H1 (cell line): ENCODE measurements at places on chromosomes 1 and 21.

DNA sequence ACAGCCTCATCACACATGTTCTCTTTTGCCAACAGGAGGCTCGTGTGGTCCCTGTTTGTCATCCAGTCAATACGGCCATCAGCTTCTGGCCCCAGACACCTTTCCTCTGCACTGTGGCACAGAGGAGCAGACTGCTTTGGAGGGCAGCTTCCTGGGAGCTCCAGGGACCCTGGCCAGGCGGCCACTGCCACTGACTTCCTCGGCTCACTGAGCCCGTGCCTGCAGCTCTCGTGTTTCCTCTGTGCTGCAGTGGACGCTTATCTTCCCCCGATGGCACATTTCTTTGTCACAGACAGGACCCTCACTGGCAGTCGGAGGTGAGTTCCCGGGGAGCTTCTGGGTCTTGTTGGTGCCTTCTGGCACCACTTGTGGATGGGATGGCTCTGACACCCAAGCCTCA is 67.0 kb upstream of the DIRAS3 start:
- DNase-seq = no peak

GRCh38 chr1:53176452-53177208 is 20.0 kb upstream of the CPT2 start:
- no peak for DNase-seq

GRCh38 chr1:30942326-30942963 is 33.9 kb upstream of the SDC3 start:
- DNase-seq = no peak

- DNase-seq = no peak
Measured at GRCh38 chr1:76086597-76086996, 12.1 kb downstream of the ST6GALNAC3 start.

DNA sequence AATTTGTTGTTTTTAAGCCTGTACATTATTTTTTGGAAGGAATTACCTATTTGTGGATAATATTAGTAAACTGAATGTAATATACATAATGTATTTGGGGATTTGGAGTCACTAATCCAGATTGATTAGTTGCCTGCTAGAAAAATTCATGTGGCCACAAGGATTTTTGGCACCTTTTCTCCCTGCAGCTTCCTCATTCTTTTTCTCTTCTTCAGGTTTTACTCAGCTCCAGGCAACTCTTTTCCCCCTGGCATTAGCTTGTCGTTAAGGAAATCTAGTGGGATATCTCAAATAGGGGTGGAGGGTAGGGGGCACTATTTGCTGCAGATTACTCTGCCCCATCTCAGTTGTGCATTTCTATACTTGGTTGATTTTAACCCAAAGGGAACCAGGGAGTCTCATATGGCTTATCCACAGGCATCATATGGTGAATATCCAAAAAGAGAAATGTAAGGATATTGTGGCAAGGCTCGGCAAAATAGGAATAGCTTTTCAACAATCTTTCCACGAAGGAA is 203.1 kb downstream of the NFIA start:
- no peak for DNase-seq

DNA sequence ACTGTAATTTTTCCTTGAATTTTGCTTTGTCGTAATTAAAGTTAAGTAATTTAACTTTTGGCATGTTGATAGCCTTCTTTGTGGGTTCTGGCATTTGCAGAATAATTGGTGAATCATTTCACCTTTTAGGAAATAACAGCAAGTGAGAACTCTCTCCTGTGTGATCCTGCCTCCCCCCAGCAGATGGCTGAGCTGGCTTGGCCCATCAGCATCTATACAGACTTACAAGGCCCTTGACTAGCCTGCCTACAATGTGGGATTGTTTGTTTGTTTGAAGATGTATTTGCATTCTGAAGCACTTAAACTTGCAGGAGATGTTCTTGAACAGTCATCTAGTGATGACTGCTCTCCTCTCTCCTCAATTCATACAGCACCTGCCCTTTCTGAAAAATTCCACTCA is 55.9 kb downstream of the MACO1 start:
- no peak for DNase-seq

DNA sequence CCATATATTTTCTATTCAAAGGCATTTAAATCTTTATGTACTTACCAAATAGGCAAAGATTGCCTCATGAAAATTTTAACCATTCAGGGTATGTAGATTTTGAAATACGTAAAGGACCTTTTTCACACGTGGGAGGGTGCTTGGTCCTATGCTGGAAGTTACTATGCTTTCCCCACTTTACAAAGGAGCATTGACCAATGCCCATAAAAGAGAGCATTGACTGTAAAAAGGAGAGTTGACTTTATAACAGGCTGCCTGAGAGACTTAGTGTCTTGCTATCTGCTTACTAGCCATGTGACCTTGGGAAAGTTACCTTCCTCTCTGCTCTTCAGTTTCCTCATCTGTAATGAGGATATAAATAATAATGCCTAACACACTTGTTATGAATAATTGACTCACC is 346.5 kb downstream of the USH2A start:
- DNase-seq = no peak

GRCh38 chr1:168455764-168456163 is 88.0 kb downstream of the XCL2 start:
- no peak for DNase-seq

DNA sequence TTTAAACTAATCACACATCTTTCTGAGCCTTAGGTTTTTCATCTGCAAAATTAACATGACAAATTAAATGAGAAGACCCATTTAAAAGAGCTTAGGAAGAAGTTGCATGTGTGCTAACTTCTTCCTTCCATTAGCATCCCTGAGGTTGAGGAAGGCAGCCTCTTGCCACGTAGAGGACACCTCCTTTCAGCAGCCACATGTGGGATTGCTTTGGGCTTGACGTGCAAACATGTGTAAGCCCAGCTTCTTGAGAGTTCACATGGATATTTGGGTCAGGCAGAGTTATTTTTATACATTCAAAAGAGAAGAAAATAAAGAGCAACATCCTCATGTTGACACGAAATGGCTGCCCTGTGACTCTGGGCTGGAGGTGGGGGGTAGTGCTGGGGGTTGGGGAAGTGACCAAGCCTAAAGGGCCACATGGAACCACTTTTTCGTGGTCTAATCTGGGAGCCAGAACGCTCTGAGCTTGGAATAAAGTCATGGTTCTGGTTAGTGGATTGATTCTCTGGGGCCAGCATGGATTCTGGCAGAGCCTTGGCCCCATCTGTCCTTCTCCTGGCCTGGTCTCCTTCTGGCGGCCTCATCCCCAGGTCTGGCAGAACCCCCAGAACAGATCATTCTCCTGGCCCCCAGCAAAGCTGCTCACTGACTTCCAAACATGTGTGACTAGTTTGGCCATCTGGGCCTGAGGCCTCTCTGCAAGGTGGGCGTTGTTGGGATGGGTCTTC is 137.1 kb upstream of the USP24 start:
- no peak for DNase-seq

GRCh38 chr1:83857103-83857502 is 141.8 kb downstream of the TTLL7 start:
- DNase-seq = no peak

DNA sequence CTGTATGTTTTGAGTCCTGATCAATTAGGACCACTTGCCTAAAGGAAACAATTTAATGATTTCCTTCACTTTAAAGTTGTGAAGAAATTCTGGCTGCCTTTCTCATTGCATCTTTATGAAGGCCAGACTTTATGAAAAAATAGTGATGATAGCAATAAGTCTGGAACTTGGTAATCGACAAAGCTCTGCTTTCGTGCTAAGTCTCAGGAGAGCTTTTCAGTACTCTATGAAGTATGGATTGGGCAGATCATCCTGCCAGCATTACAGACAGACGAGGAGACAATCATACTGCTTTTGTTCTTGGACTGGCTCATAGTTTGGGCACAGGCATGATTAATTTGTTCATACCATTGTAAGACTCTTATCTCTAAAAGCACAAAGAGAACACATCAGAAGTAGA is 45.5 kb upstream of the KCNJ15 start:
- DNase-seq = no peak

GRCh38 chr1:2459757-2460156 is 16.3 kb upstream of the PLCH2 start:
- DNase-seq = no peak

- DNase-seq = no peak
Measured at GRCh38 chr1:91811363-91812025, 74.5 kb downstream of the TGFBR3 start.

GRCh38 chr1:113808450-113809195 is 3.7 kb downstream of the RSBN1 start:
- DNase-seq = no peak

DNA sequence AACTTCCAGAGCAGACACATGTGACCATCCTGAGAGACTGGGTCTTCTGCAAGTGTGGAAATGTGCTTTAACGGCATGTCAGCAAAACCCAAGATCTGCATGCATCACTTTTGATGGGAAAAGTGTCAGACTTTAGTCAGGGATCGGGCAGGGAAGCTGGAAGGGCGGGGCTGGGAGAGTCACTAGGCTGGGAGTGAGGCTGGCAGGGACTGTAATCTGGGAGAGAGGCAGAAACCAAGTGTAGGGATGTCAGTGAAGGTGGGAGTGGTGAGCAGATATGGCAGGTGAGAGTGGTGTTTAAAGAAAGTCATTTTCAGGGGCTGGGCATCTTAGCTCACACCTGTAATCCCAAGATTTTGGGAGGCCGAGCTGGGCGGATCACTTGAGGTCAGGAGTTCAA is 11.3 kb downstream of the CDA start:
- no peak for DNase-seq

GRCh38 chr1:185610954-185611353 is 123.2 kb upstream of the HMCN1 start:
- no peak for DNase-seq

DNA sequence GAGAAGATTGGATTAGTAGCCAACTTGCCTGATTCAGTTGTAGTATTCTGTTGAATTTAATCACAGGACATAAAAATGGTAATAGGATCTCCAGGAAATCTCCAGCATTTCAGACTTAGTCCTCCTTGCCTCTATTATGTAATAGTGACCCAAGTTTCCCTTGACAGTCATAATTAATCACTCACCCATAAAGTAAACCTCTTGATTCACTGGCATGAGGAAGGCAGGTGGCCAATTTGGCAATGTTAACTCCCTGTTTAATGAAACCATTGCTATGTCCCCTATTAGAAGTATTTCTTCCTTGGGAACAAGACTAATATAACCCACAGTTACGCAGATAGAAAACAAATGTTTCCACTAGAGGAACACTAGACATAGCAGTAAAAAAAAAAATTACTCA is 604.8 kb upstream of the CXADR start:
- DNase-seq = no peak

DNA sequence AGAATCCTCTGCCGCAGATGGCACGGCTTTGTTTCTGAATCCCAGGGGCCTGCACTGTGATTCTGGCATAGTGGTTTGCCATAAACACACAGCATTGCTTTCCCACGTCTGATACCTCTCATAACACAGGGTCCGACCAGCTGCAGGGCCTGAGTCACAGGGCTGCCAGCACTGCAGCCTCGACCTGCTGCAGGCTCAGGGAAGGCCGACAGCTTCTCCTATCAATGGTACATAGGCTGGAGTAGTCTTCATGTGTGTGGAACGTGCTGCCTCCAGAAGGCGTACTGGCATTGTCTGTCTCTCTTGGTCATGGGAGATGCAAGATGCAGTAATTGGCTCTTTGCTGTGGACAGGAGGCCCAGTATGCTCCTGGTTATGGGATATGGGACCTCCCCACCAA is 53.5 kb upstream of the PDE9A start:
- no peak for DNase-seq

GRCh38 chr1:174031099-174031498 is 8.9 kb upstream of the RC3H1 start:
- no peak for DNase-seq

DNA sequence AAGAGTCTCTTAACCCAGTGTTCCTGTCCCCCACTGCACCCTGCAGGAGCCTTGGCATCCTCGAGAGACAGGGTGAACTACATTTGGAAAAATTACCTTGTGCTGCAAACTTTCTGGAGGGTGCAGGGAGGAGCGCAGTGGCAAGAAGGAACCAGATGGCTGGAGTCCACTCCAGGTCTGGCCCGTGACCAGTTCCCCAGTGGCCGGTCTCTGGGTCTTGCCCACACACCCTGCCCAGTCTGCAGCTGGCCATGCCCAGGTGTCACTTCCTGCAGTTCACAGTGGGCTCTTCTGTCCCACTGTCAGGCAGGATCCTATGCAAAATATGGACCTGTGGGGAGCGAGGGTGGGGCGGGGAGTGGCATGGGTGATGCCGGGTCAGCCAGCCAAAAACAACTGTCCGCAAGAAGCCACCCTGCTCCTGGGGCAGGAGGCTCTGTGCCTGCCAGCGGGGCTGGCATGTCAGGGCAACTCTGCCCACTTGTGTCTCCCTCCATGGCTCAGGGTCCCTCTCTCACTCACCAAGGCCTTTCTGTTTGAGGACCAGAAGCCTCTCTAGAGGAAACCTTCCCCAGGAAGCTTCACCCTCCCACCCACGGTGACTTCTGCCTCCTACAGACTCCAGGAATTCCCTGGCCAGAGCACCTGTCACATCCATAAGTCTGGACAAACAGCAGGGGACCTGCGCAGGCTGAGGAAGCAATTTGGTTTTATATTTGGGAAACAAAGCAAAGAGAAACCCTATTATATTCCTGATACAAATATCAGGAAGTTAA is 55.6 kb downstream of the KIF21B start:
- no peak for DNase-seq

- no peak for DNase-seq
Measured at GRCh38 chr1:3620708-3621107, 4.1 kb upstream of the TPRG1L start.

GRCh38 chr1:42931911-42932422 is 26.7 kb downstream of the SLC2A1 start:
- DNase-seq = no peak

DNA sequence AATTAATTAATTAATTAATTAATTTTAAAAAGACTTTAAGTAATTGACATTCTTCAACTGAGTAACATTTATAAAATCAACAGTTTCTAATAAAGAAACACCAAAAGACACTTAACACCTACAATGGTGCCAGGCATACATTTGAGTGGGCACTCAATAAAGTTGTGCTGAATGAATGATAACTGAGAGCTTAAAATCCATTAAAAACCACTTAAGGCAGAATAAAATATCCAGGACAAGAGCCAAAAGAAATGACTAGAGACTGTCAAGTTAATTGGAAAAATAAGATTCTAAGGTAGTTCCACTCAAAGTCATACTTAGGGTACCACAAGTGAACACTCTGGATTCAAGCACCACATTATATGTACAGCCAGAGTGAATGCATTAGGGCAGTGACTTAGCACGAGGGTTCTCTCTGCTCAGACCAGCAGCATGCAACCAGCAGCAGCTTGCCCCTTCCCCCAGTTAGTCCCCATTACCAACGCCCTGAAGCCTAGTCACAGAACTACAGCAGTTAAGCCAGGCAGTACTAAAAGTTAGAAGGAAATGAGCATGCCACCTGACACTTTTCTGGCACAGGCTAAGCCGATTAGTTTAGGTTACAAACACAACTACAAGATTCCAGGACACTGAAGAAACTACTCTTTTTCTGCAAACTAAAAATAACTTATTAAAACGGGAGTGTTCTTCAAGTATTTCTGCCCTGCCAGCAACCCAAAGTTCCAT is 46.5 kb downstream of the LUZP1 start:
- DNase-seq = no peak

- DNase-seq = no peak
Measured at GRCh38 chr1:228001738-228002535, 4.9 kb upstream of the WNT3A start.
